AG09319 (cell line): ENCODE measurements at places on chromosomes 12 and 14.
A peak's percentile ranks its signal among the peaks of the same experiment; 100 is the strongest.

DNA sequence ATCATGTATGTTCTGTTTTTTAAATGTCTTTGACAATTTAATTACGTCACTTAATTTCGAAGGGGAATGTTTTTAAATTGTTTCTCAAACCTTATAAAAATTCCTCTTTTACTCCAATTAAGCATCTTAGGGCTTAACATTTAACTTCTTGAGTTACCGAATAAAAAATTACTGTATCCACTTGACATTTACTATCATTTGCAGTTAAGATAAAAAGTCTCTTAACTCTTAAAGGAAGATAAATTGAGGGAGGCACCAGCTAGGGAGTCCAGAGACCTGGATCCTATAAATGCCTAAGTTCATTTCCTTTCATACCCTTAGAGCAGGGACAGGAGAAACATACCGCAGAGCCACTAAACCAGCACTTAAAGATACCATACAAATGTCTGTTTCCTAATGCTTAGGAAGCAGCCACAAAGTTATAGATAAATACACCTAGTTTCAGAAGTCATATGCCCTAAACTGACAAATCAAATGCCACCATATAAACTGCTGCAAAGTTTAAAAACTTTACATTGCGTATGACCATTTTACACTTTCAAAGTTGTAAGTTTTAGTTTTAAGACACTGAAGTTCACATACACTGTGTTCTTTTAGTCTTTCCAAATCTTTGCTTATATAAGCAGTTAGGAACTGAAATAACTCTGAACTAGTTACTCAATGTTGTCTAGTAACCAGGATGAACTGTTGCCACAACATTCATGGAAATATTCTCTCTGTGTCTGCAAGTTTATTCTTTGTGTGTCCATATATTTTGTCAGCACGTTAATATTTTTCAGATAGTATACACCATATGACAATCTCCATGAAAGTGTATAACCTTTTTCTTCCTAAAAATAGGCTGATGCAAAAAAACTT, 71.2 kb downstream of the GALNT4 start:
- DNase-seq = peak; percentile 51

DNA sequence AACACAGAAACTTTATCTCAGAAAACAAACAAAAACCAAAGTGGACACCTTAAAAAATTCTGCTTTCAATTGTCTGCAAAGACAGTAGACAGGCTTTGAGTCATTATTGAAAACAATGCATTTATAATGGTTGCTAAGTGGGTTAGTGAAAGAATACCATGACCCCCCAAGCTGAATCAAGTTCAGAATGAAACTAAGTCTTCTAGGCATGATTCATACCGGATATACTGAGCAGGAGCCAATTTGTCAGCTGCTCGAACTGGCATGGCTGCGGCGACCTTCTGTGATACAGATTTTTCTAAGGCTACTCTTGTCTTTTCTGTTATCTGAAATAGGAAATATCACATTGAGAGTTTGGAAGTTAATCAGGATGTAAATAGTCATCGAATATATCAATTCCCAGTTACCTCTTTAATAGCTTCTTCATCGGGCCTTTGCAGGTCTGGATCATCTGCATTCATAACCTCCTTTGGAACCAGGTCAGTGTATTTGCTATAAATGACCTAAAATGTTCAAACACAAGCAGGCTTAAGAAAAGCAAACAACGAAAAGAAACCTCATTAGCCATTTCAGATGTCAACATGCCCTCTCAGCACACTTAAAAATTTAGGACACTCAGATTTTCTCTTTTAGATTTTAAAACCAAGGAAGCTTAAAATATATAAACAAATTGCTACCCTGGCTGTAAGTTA, 22.3 kb downstream of the SNW1 start:
- DNase-seq = no peak

DNA sequence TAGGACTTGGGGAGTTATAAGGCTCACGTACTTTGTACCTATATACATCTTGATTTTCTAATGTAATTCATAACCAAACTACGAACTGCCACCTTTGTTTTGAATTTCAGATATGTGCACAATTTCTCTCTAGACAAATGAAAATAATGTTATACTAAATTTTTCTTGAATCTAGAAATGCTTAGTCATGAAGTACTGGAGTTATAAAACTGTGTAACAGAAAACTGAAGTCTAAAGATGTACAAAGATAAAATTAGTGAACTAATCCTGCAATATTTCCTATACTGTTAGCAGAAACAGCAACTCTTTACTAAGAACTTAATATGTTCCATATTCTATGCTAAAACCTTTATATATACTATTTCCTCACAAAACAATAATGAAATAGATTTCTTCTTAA, 15.5 kb downstream of the SEC23A start:
- DNase-seq = no peak

DNA sequence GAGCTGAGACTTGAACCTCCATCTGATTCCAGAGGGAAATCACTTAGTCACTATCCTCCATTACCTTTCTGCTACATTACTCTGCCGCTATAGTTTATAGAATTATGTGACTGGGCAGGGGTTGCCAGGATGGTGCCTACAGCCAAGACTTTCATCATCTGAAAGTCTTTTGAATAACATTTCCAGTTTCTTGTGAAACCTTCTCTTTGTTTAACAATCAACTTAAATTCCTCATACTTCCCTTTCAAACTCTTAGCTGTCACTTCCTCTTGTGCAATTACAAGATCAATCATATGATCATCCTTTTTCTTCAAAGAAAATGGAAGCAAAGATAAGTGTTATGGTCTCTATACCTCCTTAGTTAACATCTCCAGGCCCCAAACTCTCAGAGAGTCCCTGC, 25.4 kb upstream of the PELI2 start:
- DNase-seq = no peak

- DNase-seq = no peak
Measured at GRCh38 chr12:25992026-25992782, 33.7 kb downstream of the RASSF8 start.

GRCh38 chr12:12626471-12626870, 14.8 kb downstream of the CREBL2 start:
- no peak for DNase-seq

DNA sequence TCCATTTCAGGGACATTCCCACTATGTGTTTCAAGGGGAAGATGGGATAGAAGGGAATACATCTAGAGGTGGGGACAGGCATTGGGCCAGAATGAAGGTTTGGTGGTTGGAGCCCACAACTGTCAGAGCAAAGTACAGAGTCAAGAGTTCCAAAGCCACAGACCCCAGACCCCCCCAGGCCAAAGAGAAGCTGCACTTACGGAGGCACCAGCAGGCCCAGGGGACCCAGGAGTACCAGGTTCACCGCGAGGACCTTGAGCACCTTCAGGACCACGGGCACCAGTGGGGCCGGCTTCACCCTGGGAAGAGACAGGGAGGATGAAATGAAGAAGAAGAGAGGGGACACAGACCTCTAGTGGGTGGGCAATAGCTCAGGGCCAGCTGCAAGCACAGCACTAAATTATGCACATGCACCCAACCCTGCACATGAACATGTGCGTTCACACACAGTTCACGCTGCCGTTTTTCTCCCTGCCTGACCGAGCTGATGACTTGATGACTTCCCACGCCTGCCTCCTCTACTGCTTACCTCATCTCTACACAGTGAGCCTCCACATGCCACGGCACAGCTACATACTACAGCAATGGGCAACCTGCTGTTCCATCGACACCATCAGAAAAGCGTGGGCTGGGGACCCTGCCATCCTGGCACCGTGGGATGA, 16.7 kb downstream of the COL2A1 start:
- DNase-seq = no peak

- DNase-seq = no peak
Measured at GRCh38 chr12:44851586-44851985, 24.5 kb downstream of the NELL2 start.

DNA sequence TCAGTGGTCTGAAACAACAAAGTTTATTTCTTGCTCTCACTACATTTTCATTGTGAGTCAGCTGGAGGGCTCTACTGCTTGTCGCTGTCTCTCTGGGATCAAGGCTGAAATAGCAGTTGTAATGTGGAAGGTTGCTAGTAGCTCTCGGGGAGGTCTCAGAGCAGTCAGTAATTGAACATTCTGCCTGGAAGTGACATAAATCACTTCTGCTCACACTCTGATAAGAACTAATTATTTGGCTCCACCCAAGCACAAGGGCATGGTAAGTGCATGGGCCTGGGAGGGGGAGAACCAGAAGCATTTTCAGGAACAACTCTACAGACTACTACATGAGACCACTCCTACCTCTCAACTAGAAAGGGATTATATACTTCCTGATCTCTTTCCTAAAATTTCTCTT, 128.2 kb downstream of the TMEM117 start:
- no peak for DNase-seq

DNA sequence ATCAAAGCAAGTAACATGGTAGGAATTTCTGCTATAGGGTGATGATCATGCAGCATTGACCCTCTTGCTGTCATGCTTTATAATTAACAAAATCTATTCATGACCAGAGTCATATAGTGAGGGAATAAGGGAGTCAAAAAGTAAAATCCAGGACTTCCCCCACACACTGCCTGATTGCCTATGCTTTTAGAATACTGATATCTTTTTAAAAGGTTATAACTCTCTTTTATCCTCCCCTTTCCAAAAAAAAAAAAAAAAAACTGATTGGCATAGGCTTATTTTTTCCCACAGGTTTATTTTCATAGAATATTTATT, 51.4 kb downstream of the ZFP36L1 start:
- DNase-seq = no peak

GRCh38 chr14:90610346-90611040, 205.7 kb downstream of the TTC7B start:
- no peak for DNase-seq

- DNase-seq = no peak
Measured at GRCh38 chr12:72448805-72449204, 176.6 kb downstream of the TRHDE start.

DNA sequence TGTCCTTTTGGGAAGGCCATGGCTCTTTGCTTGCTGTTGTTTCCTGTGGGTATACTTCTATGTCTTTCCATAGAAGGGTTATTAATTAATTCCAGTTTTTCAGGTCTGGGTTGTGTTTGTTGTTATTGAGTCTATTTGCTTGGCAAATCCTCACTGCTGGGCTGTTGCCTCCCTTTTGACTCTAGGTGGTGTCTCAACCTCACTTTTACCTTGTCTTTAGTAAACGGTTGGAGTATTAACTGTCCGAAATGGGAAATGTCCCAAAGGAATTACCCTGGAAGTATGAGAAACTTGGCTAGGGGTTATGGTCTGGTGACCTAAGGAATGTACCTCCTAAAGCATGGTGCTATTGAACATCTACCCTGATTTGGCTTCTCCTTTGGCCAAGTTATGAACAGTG, 16.7 kb downstream of the PRH1 start:
- DNase-seq = no peak

DNA sequence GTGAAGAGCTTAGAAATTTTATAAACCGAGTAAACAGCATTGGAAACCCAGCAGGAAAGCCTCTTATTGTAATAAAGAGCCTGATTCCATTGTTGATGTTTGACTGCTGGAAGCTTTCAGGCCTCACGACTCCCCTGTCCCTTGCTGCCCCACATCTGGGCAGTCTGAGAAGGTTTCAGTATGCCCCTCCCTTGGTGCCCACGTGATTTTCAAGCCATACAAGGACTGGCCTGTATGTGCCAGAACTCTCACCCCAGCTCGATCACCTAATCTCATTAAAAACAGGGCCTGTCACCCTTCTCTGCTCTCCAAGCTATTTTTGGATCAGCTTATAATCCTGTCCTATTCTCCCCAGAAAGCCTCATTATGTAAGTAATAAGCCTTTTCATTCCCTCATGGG, 7.5 kb upstream of the PYROXD1 start:
- no peak for DNase-seq

DNA sequence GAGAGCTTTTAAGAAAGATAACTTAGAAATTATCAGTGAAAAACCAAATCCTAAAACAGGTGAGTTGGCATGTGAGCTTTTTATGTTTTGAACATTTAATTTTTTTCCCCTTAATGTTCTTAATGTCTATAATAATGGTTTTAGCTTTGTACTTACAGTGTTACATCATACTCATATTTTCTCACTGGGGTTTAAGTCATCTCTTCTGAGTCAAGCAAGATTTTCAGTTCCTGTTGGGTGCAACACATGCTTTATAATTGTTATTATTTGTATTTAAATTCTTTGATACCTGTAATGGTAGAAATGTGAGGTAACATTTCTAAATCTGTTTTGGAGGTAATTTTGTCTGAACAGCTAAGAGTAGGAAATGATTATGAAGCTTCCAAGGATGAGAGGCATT, 113.0 kb downstream of the PLEKHA5 start:
- no peak for DNase-seq

DNA sequence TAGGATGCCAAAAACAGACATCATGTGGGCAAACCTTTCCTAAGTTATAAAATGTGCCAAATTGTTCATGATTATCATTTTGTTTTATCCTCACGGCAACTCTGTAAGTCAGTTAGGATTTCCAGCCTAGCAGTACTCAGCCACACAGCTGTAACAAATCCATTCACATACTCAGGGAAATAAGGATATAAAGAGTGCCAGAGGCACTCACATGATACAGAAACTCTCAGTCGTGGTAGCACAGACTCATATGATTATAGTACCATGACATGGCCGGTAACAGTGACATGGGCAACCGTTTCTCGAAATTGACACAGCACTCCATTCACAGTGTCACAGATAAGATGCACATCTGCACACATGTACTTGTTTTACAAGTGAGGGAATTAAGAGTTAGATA, 344.2 kb downstream of the LRIG3 start:
- no peak for DNase-seq

GRCh38 chr12:89075880-89076540, 276.3 kb downstream of the DUSP6 start:
- DNase-seq = no peak

- DNase-seq = peak; percentile 7
Measured at GRCh38 chr14:96905825-96906224, 108.6 kb downstream of the VRK1 start.

- DNase-seq = peak; percentile 64
Measured at GRCh38 chr14:73829526-73830431, 21.9 kb upstream of the PTGR2 start.

DNA sequence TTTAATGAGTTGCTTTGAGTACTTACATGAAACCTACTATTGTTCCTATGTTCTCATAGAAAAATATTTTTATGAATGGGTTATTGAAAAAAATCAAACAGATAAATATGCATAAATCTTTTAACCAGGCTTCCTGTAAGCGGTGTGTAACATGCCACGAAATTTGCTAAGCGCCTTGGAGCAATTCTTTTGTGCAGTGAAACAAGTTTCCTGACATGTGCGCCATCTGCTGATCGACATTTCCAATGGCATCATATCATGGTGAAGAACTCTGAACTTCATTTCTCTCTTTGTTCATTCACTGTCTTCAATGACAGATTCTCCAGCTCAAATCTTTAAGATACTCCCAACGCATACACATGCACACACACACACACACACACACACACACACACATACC, 145.6 kb upstream of the NAV3 start:
- peak; percentile 64 for DNase-seq

- DNase-seq = peak; percentile 57
Measured at GRCh38 chr14:60164712-60165546, at the start of gene DHRS7. Gene DHRS7 (minus strand): TSS chr14:60165398. CDS start chr14:60165309, 89 bp downstream.

GRCh38 chr12:92426332-92426731, 276.5 kb upstream of the PLEKHG7 start:
- no peak for DNase-seq

- no peak for DNase-seq
Measured at GRCh38 chr12:101876322-101876860, 989 bp upstream of the DRAM1 start.
